ENCODE measurements at places on chromosomes 3 and 15. TPM values are rescaled to one million over a fixed set of nuclear protein-coding genes. Genes with fewer than 3 reads are reported as not detected.
A peak's percentile ranks its signal among the peaks of the same experiment; 100 is the strongest.

- no peak for DNase-seq
These were observed 134.7 kb upstream of the TSC22D2 start for GRCh38 chr3:150273396-150273795.

Gene NDUFB5
- total RNA-seq: 82.8 TPM

Gene SCAANT1
- total RNA-seq: not detected

GRCh38 chr3:88467191-88467590 lies 317.4 kb downstream of the C3orf38 start:
- no peak for DNase-seq

GRCh38 chr3:74531491-74531890 lies 83.0 kb downstream of the CNTN3 start:
- DNase-seq: no peak

Gene PIF1
- 18.9 TPM for total RNA-seq

Gene PTX3
- 0.40 TPM for total RNA-seq

DNA sequence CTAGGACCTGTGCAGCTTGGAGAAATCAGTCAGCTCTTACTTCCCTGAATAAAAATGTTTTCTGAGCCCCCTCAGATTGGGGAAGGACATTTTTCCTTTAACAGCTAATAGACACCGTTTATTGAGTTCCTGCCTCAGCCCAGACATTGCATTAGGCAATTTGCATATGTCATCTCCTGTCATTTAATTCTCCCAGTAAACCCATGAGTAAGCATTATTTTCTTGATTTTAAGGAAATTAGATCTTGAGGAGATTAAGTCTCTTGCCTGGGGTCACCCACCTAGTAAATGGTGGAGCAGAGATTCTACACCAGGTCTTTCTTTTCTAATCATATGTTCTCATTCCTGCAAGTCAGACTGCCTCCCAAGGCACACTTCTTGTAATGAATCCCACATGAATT lies 78.5 kb upstream of the SCN5A start:
- DNase-seq: no peak

Gene GOLGA8G
- total RNA-seq: not detected

GRCh38 chr15:75672646-75673425 lies 25.1 kb downstream of the SNX33 start:
- no peak for DNase-seq

- no peak for DNase-seq
These were observed 213.9 kb downstream of the TBC1D2B start for GRCh38 chr15:77863491-77864105.

- no peak for DNase-seq
These were observed 96.9 kb upstream of the STRIT1 start for GRCh38 chr3:155390351-155390750.

DNA sequence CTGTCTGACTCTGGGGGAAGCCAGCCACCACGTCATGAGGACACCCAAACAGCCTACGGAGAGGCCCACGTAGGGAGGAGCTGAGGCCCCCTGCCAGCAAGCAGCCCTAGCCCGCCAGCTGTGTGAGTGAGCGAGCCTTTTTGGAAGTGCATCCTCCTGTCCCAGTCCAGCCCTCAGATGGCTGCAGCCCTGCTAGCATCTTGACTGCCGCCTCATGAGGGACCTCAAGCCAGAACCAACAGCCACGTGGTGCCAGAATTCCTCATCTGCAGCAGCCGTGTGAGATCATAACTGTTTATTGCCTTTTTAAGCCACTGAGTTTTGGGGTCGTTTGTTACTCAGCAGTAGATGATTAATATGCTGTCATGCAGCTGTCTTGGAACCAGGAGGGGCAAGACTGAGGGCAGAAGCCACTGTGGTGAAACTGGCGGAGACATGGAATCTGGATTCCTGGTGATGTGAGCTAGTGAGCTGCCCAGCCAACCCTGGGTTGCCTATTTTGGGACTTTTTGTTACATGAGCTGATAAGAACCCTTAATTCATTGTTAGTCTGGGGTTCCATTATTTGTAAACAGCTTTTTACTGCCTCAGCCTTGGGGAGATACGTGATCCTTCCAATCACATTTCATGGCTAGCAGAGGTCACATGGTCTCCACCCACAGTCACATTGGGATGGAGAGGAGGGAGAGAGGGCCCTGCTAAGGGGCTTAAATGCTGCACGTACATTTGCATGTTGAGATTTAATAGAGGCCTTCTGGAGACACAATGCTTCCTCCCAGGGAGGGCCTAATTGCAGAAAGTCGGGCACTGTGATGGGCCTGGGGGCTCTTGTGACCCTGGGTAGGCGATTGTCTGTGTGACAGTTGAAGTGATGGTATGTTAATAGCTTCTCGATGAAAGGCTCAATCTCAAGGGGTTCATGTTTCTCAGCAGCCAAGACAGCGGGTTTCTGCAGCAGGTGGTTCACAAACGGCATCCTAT lies 73.8 kb downstream of the RPLP1 start:
- DNase-seq: no peak

Gene FGF7
- 0.24 TPM for total RNA-seq

GRCh38 chr3:189513281-189514117 lies 117.7 kb upstream of the TP63 start:
- no peak for DNase-seq

DNA sequence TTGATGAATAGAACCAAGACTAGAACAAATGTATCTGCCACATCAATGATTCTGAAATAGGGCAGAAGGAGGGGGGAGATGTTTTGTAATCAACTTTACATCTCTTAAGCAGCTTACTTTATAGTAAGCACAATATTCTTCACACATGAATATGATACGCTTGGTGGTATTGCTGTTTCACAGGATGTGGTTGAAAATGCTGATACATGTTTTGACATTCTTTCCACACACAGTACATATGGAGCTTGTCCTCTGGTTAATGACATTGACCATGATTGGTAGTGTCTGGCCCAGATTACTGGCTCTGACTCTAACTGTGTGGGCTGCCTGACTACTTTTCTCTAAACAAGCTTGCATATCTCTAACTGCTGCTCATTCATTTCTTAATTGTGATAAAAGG lies 168.9 kb downstream of the KLHL25 start:
- no peak for DNase-seq

DNA sequence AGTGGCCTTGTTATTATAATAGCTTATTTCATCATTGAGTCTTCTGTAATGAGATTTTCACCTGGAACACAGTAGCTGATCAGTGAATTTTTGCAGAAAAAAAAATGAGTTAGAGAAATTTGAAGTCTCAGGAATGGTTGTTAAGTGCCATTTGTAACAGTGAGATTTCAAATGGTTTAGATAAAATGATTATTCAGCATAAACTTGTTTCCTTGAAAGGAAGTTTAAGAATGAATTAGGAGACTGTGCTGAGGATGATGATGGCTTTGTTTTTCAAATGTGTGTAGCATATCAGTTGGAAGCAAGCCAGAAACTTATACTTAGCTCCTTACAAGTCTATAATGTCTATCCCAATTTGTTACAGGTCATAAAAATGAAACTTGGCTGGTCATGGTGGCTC lies 225.1 kb downstream of the LRRC3B start:
- no peak for DNase-seq

Gene ISG20
- 3.1 TPM for total RNA-seq

Gene CCR3
- total RNA-seq: not detected

DNA sequence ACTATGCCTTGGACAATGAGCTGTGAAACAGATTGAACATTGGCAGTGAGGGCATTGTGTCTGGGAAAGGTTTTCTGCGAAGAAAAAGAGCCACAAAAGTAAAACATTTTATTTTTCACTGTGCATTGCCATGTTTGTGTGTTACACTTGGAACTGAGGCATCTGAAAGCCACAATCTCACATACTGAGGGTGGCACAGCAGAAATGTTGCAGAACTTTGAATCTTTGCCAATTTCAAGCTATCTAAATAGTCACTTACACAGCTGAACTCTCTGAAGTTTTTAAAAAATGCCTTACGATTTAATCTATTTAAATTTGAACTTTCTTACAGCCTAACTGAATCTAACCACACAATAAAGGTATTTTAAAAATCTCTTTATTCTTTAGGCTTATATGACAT lies 154.1 kb upstream of the GRM7 start:
- no peak for DNase-seq

Gene GOLGA8K
- 0.18 TPM for total RNA-seq

Gene B3GNT5
- 28.4 TPM for total RNA-seq

Gene TPM1
- 284 TPM for total RNA-seq

DNA sequence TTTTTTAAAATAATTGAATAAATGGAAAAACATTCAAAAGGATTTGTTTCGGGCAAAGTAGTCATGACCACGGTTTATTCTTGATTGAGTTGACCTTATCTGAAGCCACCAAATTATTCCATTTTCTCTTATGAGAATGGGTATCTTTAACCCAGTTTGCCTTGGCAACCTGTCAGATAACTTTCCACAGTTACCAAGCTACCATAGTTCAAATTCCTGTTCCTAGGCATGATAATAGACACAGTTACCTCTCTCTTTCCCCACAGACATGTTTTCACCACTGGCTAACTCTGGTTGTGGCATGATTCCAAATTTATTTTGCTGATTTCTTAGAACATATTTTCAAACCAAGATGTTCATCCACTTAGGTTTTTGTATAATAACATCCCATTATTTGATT lies 84.9 kb downstream of the NECTIN3 start:
- no peak for DNase-seq

Gene GRAMD2A
- 4.0 TPM for total RNA-seq

- no peak for DNase-seq
These were observed 88.1 kb upstream of the BCL6 start for GRCh38 chr3:187833375-187833774.

Gene TF
- total RNA-seq: 3.8 TPM

- DNase-seq: no peak
These were observed 2.1 kb downstream of the SLCO2A1 start for GRCh38 chr3:134027631-134028030.

DNA sequence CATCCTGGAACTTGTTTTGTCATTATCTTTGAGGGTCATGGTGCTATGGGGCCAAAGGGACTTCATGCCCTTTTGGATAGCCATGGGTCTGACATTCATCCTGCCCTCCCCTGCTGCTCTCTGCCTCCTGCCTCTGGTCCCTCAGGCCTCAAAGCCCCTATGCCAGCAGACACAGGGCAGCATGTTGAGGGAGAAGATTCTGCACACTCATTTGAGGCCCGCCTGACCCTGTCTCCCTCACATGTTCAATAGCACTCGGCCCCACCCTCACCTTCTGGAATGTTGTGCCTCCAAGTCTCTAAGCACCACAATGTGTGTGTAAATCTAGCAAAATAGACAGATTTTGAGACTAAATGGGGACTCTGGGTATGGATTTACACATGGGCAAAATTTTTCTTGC lies 178.7 kb upstream of the ANKRD28 start:
- no peak for DNase-seq

Gene ADPRH
- total RNA-seq: 3.7 TPM

DNA sequence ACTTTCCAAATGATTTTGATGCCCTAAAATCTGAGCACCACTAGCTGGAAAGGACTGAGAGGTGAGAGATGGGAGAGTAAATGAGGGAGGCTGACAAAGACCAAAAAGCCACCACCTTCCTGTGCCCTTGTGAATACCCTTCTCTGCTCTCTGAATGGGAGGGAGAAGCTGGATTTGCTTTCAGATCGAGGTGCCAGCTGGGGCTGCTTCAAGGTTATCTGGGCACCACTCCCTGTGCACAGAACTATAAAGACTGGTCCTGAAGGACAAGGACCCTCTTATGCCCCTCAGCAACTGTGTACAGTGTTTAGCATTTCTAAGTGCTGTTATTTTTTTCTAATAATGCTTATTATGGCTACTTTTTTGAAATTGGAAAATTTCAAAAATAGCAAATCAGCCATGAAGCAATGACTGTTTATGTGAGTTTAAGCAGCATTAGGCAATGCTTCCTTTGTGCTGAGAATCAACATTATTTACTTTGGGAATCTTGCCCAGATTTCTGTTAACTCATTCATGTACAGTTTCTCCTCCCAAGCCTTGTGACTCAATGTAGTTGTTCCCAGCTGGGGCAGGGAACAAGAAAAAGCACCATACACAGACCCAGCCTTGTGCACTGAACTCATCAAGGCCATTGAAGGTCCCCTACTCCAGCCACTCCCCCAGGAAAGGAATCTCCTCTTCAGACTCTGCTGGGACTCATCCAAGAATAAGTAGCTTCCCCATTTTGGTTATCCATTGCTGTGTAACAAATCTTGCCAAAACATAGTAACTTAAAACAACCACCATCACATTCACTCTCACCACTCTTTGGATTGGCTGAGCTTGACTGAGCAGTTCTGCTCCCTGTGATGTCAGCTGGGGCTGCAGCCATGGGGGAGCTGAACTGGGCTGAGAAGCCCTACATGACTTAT lies 37.3 kb upstream of the CDV3 start:
- no peak for DNase-seq

DNA sequence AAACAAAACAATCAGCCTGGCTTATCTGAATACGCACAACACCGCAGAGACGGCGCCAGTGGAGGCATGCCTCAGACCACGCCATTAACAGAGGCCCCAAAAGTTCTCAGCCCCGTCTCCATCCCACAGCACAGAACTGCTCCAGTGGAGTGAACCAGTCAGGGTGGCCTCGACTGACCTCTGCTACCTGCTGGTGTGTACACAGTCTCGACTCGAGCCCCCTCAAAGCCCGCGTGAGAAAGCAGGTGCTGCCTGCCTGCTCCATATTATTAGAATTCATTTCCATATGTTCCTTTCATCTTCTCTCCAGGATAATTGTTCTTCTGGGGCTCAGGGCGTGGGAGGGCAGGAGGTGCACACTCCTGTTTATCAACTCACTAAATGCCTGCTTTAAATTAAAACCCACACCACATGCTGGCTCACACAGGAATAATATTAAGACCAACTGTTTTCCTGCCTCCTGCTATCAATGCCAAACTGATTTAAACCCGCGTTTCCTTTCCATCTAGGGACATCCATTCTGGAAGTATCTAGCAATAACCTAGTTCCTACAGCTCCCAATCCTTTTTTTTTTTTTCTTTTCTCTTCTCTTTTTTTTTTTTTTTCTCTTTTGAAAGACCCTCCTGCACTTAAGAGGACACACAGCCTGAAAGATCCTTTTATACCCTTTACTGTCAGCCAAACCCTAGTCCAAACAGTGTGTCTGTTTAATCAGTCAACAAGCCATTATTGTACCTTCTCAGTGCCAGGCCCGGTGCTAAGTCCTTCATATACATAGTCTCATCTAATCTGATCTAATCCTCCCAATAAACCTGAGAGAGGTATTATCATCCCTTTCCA lies 101.2 kb downstream of the TLE3 start:
- DNase-seq: no peak

DNA sequence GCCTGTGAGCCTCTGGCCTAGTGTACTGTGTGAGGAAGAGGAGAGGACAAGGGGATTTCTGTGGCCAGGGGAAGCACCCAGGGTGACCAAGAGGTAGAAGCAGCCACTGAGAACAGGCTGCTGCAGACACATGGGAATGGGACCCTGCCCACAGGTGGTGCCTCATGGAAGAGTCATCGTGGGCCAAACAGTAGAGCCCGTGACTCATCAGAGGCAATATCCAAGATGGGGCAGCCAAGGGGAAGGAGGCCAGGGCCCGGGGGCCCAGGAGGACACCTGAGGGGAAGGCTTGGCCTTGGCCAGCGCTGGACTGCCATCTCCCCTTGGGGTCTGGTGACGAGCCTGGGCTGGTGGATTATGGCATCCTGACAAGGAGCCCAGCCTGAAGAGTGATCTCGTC lies 275.0 kb upstream of the LYSMD4 start:
- no peak for DNase-seq

- no peak for DNase-seq
These were observed 4.9 kb downstream of the CCDC71 start for GRCh38 chr3:49161197-49161596.

GRCh38 chr3:88219138-88219792 lies 69.5 kb downstream of the C3orf38 start:
- DNase-seq: peak; percentile 39

Gene C3orf85
- total RNA-seq: not detected

Data from progenitor cell of endocrine pancreas (in vitro differentiated cells).